ENCODE measurements at places on chromosomes 3 and 15.

DNA sequence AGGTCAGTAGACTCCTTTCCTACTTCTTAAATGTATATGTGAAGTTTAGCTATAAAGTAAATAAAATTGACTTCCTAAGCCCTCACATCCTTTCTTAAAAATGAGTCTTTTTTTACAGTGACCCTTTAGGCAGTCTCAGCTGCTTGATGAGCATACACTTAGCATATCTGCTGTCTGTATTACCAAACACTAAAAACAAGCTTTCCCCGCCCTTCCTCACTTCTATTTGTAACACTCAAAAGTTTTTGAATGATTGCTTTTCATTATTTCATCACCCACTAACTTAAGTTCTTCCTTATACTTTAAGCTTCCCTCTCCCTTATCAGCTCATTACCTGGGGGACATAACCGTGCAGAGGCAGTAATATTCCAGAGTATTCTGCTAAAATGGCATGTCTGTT lies 89.4 kb downstream of the PLOD2 start:
- no peak for DNase-seq
- H3K4me1 ChIP-seq: no peaks in the 10 kb centered on the region

- DNase-seq: no peak
- H3K36me3 ChIP-seq: no peaks in the 10 kb centered on the region
- no peak overlapping the region for H3K4me3 ChIP-seq
- no peak overlapping the region for H3K27ac ChIP-seq
Observed at GRCh38 chr15:41891946-41892345, 1.9 kb downstream of the SPTBN5 start.

DNA sequence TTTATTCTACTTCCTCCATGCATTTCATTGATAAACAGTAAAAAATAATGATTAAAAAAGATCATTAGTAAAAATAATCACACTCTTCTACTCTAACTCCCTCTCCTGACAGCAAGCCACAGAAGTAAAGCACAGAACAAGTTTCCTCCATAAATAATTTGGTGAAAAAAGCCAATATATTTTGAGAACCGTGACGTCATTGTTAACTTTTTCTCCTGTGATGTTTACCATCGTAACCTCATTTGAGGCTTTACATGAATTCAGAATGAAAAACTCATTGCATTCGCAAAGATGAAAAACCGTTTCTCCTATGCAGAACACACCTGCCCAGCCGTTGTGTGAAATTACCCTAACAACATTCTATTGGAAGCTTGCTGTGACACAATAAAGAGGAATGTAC lies 120.7 kb downstream of the NSUN3 start:
- no peak overlapping the region for H3K4me3 ChIP-seq
- no peak for DNase-seq
- no peaks in the 10 kb centered on the region for H3K4me1 ChIP-seq
- no peak overlapping the region for H3K27ac ChIP-seq
- H3K36me3 ChIP-seq: no peaks in the 10 kb centered on the region
- H3K27me3 ChIP-seq: peaks cover 3% of the 10 kb centered on the region

DNA sequence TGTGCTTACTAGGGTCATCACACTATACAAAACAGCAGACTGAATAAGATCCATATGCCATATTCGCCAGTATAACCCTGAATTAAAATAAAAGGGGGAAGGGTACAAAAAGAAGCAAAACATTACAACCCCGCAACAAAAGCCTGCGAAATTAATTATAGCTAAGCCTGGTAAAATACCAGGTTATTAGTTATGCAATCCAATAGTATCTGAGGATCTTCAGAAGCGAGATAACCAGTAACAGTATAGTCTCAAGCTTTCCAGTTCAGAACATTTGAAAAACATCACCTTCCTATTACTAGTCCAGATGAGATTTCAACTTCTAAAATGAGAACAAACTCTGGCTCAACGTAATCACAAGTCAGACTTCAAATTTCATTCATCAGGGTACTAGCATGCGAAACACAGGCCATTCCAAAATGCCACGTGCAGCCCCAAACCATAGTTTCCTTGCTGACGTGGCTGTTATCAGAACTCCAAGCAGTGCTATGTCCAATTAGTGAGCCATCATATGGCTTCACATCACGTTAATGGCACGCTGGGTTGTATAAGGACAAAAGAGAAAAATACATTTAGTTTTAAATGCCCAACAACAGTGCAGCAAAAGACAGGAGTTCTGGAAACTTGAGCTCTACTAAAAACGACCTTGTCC lies 1.1 kb downstream of the SSR3 start:
- DNase-seq: no peak
- H3K4me3 ChIP-seq: peak overlapping the region; percentile 96
- H3K27me3 ChIP-seq: no peaks in the 10 kb centered on the region
- H3K27ac ChIP-seq: peak overlapping the region; percentile 94

GRCh38 chr15:96560246-96560895 lies 229.9 kb downstream of the NR2F2 start:
- H3K36me3 ChIP-seq: no peaks in the 10 kb centered on the region
- DNase-seq: no peak
- H3K4me1 ChIP-seq: no peaks in the 10 kb centered on the region
- no peak overlapping the region for H3K4me3 ChIP-seq
- H3K27ac ChIP-seq: no peak overlapping the region
- H3K27me3 ChIP-seq: no peaks in the 10 kb centered on the region

GRCh38 chr15:44173813-44174212 lies 21.3 kb downstream of the FRMD5 start:
- H3K27ac ChIP-seq: no peak overlapping the region
- H3K4me1 ChIP-seq: no peaks in the 10 kb centered on the region
- H3K36me3 ChIP-seq: no peaks in the 10 kb centered on the region
- H3K4me3 ChIP-seq: no peak overlapping the region
- peaks cover 61% of the 10 kb centered on the region for H3K27me3 ChIP-seq

- no peaks in the 10 kb centered on the region for H3K36me3 ChIP-seq
- peaks cover 3% of the 10 kb centered on the region for H3K4me1 ChIP-seq
- peak; percentile 62 for DNase-seq
- peaks cover 44% of the 10 kb centered on the region for H3K27me3 ChIP-seq
Observed at GRCh38 chr15:80776420-80777045, 2.6 kb upstream of the CEMIP start.

DNA sequence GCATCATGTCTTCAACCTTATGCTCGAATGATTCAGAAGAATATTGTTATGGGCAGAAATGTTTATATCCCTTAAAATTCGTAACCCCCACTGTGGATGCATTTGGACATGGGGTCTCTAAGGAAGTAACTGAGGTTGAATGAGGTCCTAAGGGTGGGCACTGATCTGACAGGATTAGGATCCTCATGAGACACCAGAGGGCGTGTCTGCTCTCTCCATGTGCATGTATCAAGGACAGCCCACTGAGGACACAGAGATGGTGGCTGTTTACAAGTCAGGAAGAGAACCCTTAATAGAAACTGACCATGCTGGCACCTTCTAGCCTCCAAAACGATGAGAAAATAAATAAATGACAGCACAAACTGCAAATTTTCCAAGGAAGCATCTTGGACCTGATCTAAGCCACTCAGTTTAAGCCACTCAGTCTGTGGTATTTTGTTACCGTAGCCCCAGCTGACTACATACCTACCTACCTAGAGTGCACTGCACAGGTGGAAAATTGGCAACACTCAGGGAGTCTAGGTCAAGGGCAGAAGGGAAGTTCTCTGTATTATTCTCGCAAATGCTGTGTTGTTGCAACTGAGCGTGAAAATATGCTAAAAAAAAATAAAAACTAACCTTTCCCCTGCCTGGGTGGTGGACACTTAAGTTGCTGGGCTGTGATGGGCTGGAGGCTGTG lies 126.6 kb downstream of the TJP1 start:
- H3K4me1 ChIP-seq: no peaks in the 10 kb centered on the region
- no peak overlapping the region for H3K4me3 ChIP-seq
- H3K27ac ChIP-seq: no peak overlapping the region
- H3K27me3 ChIP-seq: peaks cover 10% of the 10 kb centered on the region
- DNase-seq: no peak
- H3K36me3 ChIP-seq: no peaks in the 10 kb centered on the region

GRCh38 chr3:71984843-71985613 lies 200.1 kb upstream of the PROK2 start:
- H3K27me3 ChIP-seq: peaks cover 4% of the 10 kb centered on the region
- H3K36me3 ChIP-seq: peaks cover 4% of the 10 kb centered on the region
- peak overlapping the region; percentile 24 for H3K4me3 ChIP-seq
- H3K27ac ChIP-seq: peak overlapping the region; percentile 32
- H3K4me1 ChIP-seq: peaks cover 30% of the 10 kb centered on the region
- DNase-seq: peak; percentile 15

- H3K4me3 ChIP-seq: no peak overlapping the region
- no peaks in the 10 kb centered on the region for H3K4me1 ChIP-seq
Observed at GRCh38 chr3:138455801-138456716, 21.6 kb downstream of the ESYT3 start.

- H3K27me3 ChIP-seq: peaks cover 5% of the 10 kb centered on the region
- no peak overlapping the region for H3K27ac ChIP-seq
- H3K36me3 ChIP-seq: no peaks in the 10 kb centered on the region
- peaks cover 16% of the 10 kb centered on the region for H3K4me1 ChIP-seq
Observed at GRCh38 chr3:184788751-184789150, 23.2 kb upstream of the VPS8 start.

- peaks cover 16% of the 10 kb centered on the region for H3K36me3 ChIP-seq
- no peaks in the 10 kb centered on the region for H3K4me1 ChIP-seq
- DNase-seq: no peak
- H3K27me3 ChIP-seq: no peaks in the 10 kb centered on the region
- H3K4me3 ChIP-seq: no peak overlapping the region
Observed at GRCh38 chr3:105495021-105495420, 128.3 kb downstream of the ALCAM start.

- H3K36me3 ChIP-seq: no peaks in the 10 kb centered on the region
- DNase-seq: no peak
- peaks cover 12% of the 10 kb centered on the region for H3K27me3 ChIP-seq
- H3K27ac ChIP-seq: no peak overlapping the region
Observed at GRCh38 chr3:134761213-134761612, 33.8 kb upstream of the EPHB1 start.

- no peak for DNase-seq
- H3K27ac ChIP-seq: no peak overlapping the region
- H3K4me3 ChIP-seq: no peak overlapping the region
- no peaks in the 10 kb centered on the region for H3K36me3 ChIP-seq
- no peaks in the 10 kb centered on the region for H3K4me1 ChIP-seq
Observed at GRCh38 chr15:69896606-69897005, 201.1 kb downstream of the TLE3 start.

DNA sequence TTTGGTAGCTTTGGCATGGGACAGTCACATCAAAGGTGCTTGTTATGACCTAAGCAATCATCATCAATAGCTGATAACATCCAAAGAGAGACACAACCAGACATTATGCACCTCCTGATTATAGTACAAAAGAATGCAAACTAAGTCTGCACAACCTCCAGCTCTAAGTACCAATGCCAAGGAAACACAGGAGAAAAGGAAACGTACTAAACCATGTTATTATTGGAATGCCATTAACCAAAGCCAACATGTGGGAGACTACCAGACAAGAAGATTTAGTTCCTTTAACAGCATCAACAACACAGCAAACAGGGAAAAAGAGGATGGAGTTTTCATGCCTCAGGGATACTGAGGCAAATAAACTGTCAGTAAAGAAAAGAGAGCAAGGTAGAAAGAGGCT lies 61.4 kb downstream of the CD47 start:
- H3K4me3 ChIP-seq: no peak overlapping the region
- no peaks in the 10 kb centered on the region for H3K4me1 ChIP-seq
- H3K36me3 ChIP-seq: peaks cover 54% of the 10 kb centered on the region

Measured in activated naive CD8-positive, alpha-beta T cell treated with anti-CD3 and anti-CD28 coated beads for 36 hours (primary cell).